ENCODE measurements at places on chromosomes 11 and 22. TPM values are rescaled to one million over a fixed set of nuclear protein-coding genes. Genes with fewer than 3 reads are reported as not detected.

Gene PAMR1
- 0.56 TPM for total RNA-seq

Gene TMEM109
- total RNA-seq = 62.5 TPM

Gene CCDC179
- not detected for total RNA-seq

Gene ASRGL1
- 28.3 TPM for total RNA-seq

Gene SLC7A4
- total RNA-seq = not detected

Gene SOX10
- total RNA-seq = not detected

Gene ADM
- 241 TPM for total RNA-seq

Gene SAA1
- not detected for total RNA-seq

Gene PHF5A
- 84.1 TPM for total RNA-seq

Gene OR5J2
- total RNA-seq = not detected

Gene CSNK2A3
- total RNA-seq = 0.99 TPM

Gene RIBC2
- total RNA-seq = 0.72 TPM

Gene FZD4
- total RNA-seq = 110 TPM

Gene DDTL
- total RNA-seq = 2.5 TPM

Gene NTM
- total RNA-seq = 1.4 TPM

Gene MMP8
- total RNA-seq = not detected

Gene CYP2D6
- total RNA-seq = 0.19 TPM

Gene OR56A5
- not detected for total RNA-seq

Gene DGAT2
- 3.1 TPM for total RNA-seq

Gene ANKK1
- total RNA-seq = not detected

Gene PSMD13
- 223 TPM for total RNA-seq

Gene PRG3
- not detected for total RNA-seq

Gene OR5P2
- total RNA-seq = 0.09 TPM

Gene GPHA2
- total RNA-seq = not detected

Gene CRY2
- 5.8 TPM for total RNA-seq

Gene C11orf52
- total RNA-seq = not detected

Gene MSANTD2
- 13.9 TPM for total RNA-seq

Gene OR52I2
- not detected for total RNA-seq

Gene ZNF74
- total RNA-seq = 15.0 TPM

Gene LSP1
- total RNA-seq = 1.5 TPM

Gene FAM118A
- total RNA-seq = 34.9 TPM

Gene C11orf16
- not detected for total RNA-seq

Gene CASP1
- 10.0 TPM for total RNA-seq

Gene HEPHL1
- not detected for total RNA-seq

Gene MRGPRX4
- total RNA-seq = not detected

Gene C22orf31
- not detected for total RNA-seq

Gene TH
- total RNA-seq = not detected

Gene FBXO3
- total RNA-seq = 31.6 TPM

Gene VWA5A
- 8.3 TPM for total RNA-seq

Gene LRRC55
- not detected for total RNA-seq

Gene PHETA2
- 22.4 TPM for total RNA-seq

Gene TIMM8B
- total RNA-seq = 78.3 TPM

Gene RIMBP3C
- 0.09 TPM for total RNA-seq

Gene SAA4
- not detected for total RNA-seq

Gene VSIG2
- 0.85 TPM for total RNA-seq

Gene CRYBB2
- 0.18 TPM for total RNA-seq

Gene MCHR1
- total RNA-seq = not detected

Gene GPR83
- 0.09 TPM for total RNA-seq
